ENCODE measurements at places on chromosomes 3 and 15. TPM values are rescaled to one million over a fixed set of nuclear protein-coding genes. Genes with fewer than 3 reads are reported as not detected.

Gene P2RY13
- 1.4 TPM for total RNA-seq

Gene PSTPIP1
- 12.9 TPM for total RNA-seq

DNA sequence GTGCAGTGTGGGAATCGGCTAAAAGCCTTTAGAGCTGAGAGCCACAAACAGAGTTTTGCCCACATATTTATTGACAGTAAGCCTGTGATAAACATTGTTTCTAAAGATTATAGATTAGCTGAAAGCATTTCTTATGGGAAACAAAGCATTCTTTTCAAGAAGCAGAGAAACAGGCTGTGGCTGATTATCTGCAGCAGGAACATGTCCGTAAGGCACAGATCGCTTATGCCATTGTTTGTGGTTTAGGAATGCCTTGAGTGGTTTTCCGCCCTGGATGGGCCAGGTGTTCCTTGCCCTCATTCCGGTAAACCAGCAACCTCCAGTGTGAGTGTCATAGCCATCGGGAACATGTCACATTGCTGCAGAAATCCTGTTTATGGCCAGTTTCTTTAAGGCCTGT is 12.5 kb downstream of the XYLB start:
- no peak for DNase-seq

GRCh38 chr3:175526191-175526590 is 667.1 kb downstream of the NAALADL2 start:
- DNase-seq = no peak

GRCh38 chr15:46708226-46708625 is 1009.1 kb upstream of the SEMA6D start:
- DNase-seq = no peak

DNA sequence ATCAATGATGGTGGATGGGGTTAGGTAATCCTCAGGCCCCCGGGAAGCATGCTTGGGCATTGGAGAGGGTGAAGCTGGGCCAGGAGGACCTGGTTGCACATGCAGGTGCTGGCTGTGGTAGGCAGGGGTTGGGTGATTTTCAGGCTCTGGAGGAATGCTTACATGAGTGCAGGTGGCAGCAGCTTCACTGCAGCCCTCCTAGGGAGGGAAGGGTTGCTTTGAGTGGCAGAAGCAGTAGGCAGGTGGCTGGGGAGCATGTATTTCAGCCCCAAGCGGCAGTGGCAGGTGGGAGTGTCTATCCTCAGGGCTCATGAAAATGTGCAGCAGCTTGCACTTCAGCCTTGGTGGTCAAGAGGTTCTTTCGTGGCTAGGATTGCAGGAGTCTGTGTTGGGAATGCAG is 230.0 kb upstream of the CTNNB1 start:
- no peak for DNase-seq

Measured in posterior vena cava (tissue), 2 donors.